HCT116 (cell line): ENCODE measurements at places on chromosomes 2 and 18. TPM values are rescaled to one million over a fixed set of nuclear protein-coding genes. Genes with fewer than 3 reads are reported as not detected.

DNA sequence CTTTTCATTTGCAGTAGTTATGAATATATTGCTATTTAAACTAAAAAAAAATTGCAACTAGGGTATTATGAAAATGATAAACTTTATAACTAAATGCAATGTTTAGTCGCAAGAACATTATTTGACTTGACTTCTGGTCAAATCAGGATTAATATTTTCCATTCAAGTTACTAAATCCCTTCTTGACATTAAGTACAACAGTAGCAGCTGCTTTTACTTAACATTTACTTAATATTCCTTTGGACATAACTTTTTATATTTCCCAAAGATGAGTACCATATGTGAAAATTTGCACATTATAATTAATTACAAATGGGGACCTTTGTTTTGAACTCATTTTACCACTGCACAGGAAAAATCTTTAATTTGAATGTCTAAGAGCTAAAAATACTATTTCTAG lies 74.0 kb downstream of the PMS1 start:
- no peak overlapping the region for H3K4me3 ChIP-seq
- DNase-seq: no peak
- H3K27me3 ChIP-seq: no peaks in the 10 kb centered on the region
- H3K27ac ChIP-seq: no peak overlapping the region
- H3K4me1 ChIP-seq: no peaks in the 10 kb centered on the region

GRCh38 chr2:190938771-190939335 lies 58.2 kb downstream of the GLS start:
- peaks cover 2% of the 10 kb centered on the region; the same call in 1 of the 2 replicates for H3K36me3 ChIP-seq
- no peak for DNase-seq
- H3K27ac ChIP-seq: no peak overlapping the region
- no peak overlapping the region for H3K4me3 ChIP-seq
- no peaks in the 10 kb centered on the region for H3K4me1 ChIP-seq

DNA sequence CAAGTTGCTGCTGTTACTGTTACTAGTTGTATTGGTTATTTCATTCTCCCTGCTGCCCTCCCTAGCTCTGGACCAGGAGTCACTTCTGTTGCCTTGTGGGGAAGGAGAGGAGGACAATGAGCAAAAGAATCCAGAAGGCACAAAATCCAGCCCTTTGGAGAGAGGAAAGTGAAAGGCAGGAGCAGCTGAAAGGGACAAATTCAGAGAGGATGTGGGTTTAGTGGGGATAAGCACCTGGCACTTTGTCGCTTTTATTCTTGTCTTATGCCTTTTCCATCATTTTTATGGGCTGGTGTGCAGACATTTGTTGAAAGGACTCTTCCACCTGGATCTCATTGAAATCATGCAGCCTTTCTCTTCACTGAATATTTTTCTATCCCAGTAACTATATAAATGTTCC lies 24.3 kb upstream of the LTBP1 start:
- no peak for DNase-seq
- no peak overlapping the region for H3K27ac ChIP-seq
- no peaks in the 10 kb centered on the region for H3K27me3 ChIP-seq
- no peaks in the 10 kb centered on the region for H3K4me1 ChIP-seq

- no peak for DNase-seq
- H3K36me3 ChIP-seq: no peaks in the 10 kb centered on the region
- no peaks in the 10 kb centered on the region for H3K4me1 ChIP-seq
- H3K4me3 ChIP-seq: no peak overlapping the region
- no peak overlapping the region for H3K27ac ChIP-seq
Measured at GRCh38 chr2:137862651-137863050, 101.6 kb upstream of the HNMT start.

DNA sequence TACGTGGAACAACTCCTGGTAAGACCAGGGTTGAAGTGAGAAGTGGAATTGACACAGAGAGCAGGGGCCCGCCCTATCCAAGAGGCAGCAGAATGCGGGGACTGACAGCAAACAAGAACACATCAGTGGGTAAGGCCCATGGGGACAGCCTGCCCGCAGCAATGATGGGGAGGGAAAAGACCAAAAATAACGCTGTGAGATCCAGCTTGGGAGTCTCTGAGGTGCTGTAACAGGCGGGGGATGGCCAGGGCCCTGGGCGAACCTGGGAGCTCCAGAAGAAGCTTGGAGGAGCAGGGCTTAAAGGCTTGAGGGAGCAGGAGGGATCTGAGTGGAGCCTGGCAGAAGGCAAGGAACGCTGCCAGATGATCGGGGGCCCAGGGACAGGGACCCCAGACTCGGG lies 173.4 kb downstream of the TMEM200C start:
- DNase-seq: no peak
- H3K4me3 ChIP-seq: no peak overlapping the region
- no peak overlapping the region for H3K27ac ChIP-seq
- no peaks in the 10 kb centered on the region for H3K4me1 ChIP-seq
- no peaks in the 10 kb centered on the region for H3K27me3 ChIP-seq

DNA sequence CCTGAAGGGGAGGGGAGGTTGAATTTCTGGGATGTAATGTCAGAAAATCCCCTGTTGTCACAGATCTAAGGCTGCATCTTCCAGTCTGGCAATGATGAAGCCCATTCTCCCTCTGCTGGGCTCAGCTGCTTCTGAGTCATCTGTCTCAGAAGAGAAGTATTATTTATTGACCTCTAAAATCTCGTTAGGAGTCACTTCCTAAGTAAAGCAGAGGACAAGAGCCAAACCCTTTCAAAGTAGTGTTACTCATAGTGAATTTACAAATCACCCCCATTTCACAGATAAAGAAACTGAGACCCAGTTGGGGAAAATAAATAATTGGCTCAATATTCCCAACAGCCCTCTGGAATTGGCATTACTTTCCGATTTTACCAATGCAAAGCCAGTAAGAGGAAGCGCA lies 167.3 kb upstream of the SKOR2 start:
- H3K27me3 ChIP-seq: peaks cover 64% of the 10 kb centered on the region
- no peaks in the 10 kb centered on the region for H3K4me1 ChIP-seq
- no peaks in the 10 kb centered on the region for H3K36me3 ChIP-seq
- H3K27ac ChIP-seq: no peak overlapping the region

DNA sequence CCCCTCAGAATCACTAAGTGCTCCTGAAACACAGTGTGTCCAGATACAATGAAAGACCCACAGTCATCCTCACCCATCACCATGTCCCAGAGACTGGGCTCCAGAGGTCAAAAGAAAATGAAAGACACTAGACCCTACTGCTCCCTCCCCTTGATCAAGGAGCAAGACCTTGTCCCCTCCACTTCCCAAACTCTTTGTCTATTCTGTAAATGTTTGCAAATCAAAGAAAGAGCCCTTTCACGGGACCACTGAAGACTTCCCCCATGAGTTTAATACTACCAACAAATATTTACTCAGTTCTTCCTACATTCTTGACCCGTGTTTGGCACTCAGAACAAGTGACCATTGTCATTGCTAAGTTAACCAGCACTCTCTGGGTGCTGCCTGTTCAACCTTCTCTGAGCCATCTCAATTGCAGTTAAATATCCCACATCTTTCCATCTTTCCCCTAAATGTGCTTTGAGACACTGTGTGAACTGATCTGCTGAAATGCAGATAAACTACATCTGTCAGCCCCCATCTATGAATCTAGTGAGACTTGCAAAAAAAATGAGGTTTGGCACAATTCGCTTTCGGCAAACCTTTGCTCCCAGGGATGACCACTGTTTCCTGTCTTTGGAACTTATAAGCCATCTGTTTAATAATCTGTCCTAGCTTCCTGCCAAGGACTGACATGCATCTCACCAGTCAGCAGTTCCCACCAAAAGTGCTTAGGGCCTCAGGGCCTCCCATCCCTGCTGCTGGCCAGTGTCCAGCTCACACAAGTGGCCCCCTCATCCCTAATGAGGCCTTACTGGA lies 170.3 kb downstream of the GFPT1 start:
- H3K4me3 ChIP-seq: no peak overlapping the region
- no peaks in the 10 kb centered on the region for H3K36me3 ChIP-seq
- H3K4me1 ChIP-seq: no peaks in the 10 kb centered on the region
- no peaks in the 10 kb centered on the region for H3K27me3 ChIP-seq

DNA sequence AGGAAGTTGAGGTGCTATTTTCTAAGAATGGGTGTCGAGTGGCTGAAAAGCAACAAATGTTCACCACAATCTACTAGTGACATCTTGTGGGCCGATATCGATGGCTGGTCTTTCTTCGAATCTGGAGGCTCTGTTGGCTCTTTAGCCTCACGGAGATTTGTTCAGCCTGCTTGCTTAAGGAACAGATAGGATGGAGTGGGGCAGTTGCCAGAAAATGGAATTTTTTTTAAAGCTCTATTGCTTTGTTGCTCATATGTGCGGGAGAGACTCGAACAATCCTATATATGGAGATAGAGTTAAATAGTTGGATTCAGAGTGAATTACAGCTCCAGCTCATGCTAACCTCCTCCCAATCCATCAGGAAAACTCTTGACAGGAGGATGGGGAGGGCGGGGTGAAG lies 70.9 kb upstream of the LYPD6B start:
- H3K27me3 ChIP-seq: no peaks in the 10 kb centered on the region
- DNase-seq: no peak
- no peaks in the 10 kb centered on the region for H3K4me1 ChIP-seq
- H3K4me3 ChIP-seq: no peak overlapping the region
- no peaks in the 10 kb centered on the region for H3K36me3 ChIP-seq

- H3K27me3 ChIP-seq: no peaks in the 10 kb centered on the region
- H3K27ac ChIP-seq: peak overlapping the region; percentile 31; the same call in 1 of the 2 replicates
- H3K4me3 ChIP-seq: peak overlapping the region; percentile 85
- peaks cover 17% of the 10 kb centered on the region for H3K4me1 ChIP-seq
- H3K36me3 ChIP-seq: no peaks in the 10 kb centered on the region
- DNase-seq: no peak
Measured at GRCh38 chr2:85888020-85888683, 638 bp downstream of the ST3GAL5 start.

DNA sequence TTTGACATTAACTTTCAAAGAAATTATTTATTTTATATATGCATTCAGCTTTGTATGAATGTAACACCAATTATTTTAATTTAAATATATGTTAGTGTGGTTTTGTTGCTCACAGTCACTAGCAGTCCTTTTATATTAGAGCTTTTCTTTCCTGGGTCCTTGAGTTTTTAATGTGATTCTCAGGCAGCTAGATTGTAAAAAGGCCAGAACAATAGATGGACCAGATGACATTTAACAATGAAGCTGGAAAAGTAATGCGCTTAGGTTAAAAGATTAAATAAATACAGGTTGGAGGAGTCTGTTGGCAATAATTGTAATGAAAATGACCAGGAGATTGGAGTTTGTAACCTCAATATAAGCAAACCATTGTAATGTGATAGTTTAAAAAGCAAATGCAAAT lies 171.1 kb downstream of the FTCDNL1 start:
- no peak overlapping the region for H3K4me3 ChIP-seq
- H3K27me3 ChIP-seq: no peaks in the 10 kb centered on the region
- no peak for DNase-seq
- H3K27ac ChIP-seq: no peak overlapping the region

GRCh38 chr18:45667056-45667736 lies 51.9 kb downstream of the SLC14A2 start:
- H3K4me3 ChIP-seq: no peak overlapping the region
- no peak overlapping the region for H3K27ac ChIP-seq
- no peak for DNase-seq
- no peaks in the 10 kb centered on the region for H3K36me3 ChIP-seq
- no peaks in the 10 kb centered on the region for H3K4me1 ChIP-seq
- no peaks in the 10 kb centered on the region for H3K27me3 ChIP-seq

- no peak overlapping the region for H3K27ac ChIP-seq
- no peaks in the 10 kb centered on the region for H3K4me1 ChIP-seq
- no peaks in the 10 kb centered on the region for H3K27me3 ChIP-seq
- no peak for DNase-seq
- no peak overlapping the region for H3K4me3 ChIP-seq
Measured at GRCh38 chr2:150647943-150648342, 160.5 kb upstream of the RND3 start.

DNA sequence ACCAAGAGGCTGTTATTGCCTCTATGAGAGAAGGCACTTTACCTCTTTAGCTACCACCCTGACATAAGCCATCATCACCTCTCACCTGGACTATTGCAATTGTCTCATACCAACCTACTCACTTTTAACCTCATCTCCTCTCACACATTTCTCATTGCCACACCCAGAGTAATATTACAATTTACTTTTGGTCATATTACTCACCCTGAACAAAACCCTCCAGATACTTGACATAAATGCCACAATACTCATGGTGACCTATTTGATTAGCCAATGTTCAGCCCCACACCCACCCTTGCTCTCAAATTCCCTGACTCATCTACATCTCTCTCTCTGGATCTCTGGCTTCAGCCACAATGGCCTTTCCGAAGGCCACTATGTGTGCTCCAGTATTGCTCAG lies 90.9 kb upstream of the CDH7 start:
- H3K4me3 ChIP-seq: no peak overlapping the region
- no peak for DNase-seq
- no peaks in the 10 kb centered on the region for H3K36me3 ChIP-seq
- no peaks in the 10 kb centered on the region for H3K27me3 ChIP-seq
- H3K27ac ChIP-seq: no peak overlapping the region

DNA sequence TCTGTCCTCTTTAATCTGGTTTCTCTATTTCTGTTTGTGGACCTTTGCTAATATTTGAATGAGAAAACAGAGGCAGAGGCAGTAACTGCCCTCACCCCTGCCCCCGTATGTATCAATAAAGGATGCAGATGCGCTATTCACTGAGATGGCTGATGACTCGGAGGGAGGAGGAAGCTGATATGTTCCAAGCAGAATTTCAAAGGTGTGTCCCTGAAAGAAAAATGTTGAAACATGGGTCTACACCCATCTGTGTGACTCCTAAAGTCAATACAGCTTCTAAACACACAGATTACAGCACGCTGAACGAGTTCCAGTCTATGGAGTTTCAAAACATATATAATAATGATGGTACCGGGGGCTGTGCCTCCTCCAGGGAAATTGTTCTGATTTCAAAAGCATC lies 38.8 kb downstream of the EPHA4 start:
- no peaks in the 10 kb centered on the region for H3K4me1 ChIP-seq
- H3K36me3 ChIP-seq: no peaks in the 10 kb centered on the region
- peaks cover 8% of the 10 kb centered on the region; the same call in 1 of the 2 replicates for H3K27me3 ChIP-seq
- H3K4me3 ChIP-seq: no peak overlapping the region
- no peak for DNase-seq

DNA sequence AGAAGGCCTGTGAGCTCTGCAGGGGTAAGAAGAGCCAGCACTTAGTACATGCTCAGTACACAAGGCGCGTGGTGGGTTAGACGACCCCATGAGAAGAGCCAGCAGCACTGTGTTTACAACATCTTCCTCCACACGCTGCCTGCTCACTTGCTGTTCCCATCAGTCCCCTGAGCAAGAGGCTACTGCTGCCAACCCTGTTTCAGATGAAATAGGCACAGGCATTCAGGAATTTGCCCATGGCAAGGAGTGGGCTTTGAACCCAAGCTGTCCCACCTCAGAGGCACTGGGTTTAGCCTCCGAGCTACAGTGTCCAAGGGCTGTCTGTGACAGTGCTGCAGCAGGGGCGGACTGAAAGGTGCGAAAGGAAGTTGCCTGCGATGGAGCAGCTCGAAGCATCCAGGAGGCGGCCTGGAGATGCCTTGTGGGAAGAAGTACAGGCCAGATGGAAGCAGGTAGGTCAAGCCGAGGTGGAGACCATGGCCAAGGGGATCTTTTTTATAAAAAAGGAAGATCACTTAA lies 121.5 kb upstream of the PXDN start:
- no peaks in the 10 kb centered on the region for H3K36me3 ChIP-seq
- H3K4me3 ChIP-seq: no peak overlapping the region
- no peak for DNase-seq
- no peak overlapping the region for H3K27ac ChIP-seq
- no peaks in the 10 kb centered on the region for H3K4me1 ChIP-seq

DSC2 gene
- 33.4 TPM for total RNA-seq

REG3A gene
- not detected for total RNA-seq

GALNT13 gene
- 0.44 TPM for total RNA-seq
